ENCODE measurements at places on chromosomes 2 and 18.

GRCh38 chr2:215949991-215950404, 63.4 kb downstream of the MREG start:
- no peak for DNase-seq

- DNase-seq, result no peak
Observed at GRCh38 chr18:40056079-40056692, 1898.8 kb upstream of the PIK3C3 start.

DNA sequence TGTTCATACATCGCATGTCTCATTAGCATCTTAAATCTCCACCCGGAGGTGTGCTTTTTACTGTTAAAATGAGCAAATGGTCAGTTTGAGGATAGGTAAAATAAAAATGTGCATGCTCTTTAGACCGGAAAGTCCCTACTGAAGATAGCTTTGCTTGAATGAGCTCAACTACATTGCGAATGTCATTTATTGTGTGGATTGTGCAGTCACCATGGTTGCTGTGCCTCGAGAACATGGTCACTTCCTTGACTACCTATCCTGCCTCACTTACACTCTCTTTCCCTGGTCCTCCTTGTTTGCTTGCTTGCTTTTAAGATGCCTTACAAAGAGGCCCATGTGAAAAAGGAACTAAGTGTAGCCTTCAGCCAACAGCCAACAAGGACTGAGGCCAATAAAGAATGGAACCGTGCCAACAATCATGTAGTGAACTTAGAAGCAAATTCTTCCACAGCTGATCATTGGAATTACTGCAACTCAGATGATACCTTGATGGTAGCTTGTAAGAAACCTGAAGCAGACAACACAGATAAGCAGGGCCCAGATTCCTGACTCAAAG, 72.2 kb upstream of the BARD1 start:
- no peak for DNase-seq

GRCh38 chr18:39178166-39178565, 1612.6 kb upstream of the CELF4 start:
- no peak for DNase-seq

DNA sequence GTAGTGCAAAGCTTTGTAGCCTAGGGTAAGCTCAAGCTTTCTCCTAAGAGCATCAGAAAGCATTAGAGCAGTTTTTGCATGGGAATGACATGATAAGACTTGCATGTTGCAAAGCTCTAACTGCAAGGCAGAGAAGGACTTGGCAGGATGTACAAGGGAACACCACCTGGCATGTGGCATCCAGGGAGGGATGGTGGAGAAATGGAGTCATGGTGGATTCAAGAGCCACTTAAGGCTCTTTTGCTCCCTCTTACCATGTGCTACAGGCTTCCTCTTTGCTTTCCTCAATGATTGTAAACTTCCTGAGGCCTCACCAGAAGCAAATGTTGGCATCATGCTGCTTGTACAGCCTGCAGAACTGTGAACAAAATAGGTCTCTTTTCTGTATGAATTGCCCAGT, 266.0 kb downstream of the GLI2 start:
- no peak for DNase-seq

DNA sequence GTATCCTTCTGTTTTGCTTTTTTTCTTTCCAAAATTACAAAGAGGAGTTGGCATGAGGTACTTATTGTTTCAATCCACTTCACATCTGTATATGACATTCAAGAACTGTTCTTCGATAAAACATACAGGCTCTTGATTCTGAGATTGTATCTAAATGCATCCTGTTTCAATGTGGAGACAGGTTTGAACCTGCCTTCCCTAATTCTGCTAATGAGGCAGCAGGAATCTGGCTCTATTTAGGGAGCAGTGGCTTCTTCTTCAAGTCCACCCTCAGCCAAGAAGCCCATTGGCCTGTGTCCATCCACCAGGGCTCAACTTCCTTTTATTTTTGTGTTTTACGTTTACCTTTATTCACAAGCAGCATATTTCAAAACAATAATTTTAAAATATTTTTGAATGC, 84.8 kb upstream of the PIK3C3 start:
- DNase-seq, result no peak

- DNase-seq, result no peak
Observed at GRCh38 chr2:59957504-59957903, 596.0 kb downstream of the BCL11A start.

GRCh38 chr2:7752291-7752690, 835.1 kb downstream of the RNF144A start:
- DNase-seq, result no peak

DNA sequence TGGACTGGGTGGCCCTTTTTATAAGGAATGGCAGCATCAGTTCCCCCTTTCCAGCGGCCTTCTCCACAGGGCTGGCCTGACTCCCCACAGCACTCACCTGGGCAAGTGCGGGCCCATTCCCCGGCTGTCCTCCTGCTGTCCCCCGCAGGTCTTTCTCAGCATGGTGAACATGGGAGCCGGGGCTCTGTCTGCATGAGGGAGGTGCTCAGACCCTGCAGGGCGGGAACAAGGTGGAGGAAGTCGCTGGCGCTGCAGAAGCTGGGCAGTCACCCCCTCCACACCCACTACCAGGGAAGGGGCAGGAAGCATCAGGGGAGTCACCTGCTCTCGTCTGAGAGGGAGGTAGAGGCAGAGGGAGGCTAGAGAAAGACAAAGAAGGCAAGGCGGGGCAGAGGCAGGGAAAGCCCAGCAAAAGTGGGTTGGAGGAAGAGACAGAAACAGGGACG, 12.2 kb downstream of the HES6 start:
- DNase-seq, result no peak

DNA sequence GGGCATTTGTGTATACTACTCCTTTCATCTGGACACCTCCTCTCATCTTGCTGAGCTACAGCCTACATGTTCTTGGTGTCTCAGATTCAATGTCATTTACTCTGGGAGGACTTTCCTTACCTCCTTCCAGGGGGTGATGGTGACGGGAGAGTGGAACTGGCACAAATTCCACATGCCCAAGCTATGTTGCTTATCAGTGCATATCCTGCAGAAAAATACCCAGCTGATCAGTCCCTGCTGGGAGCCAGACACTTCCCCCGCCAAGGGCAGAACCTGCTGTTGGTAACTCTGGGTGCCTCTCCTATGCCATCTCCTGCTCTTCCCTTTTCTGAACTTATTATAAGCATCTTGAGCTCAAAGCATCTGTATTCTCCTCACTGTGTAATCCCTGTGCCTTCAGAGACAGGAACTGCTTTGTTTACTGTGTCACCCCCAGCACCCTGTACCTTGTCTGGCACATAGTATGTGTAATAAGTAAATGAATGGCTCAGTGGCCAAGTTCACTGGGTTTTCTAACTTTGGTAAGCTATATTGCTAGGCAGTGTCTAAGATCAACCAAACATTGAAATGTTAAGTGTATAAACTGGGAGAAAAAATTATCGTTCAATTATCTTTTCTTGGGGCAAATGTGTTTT, 87.7 kb upstream of the LPIN2 start:
- DNase-seq, result no peak

GRCh38 chr2:40144022-40144421, 307.9 kb downstream of the SLC8A1 start:
- no peak for DNase-seq

- DNase-seq, result no peak
Observed at GRCh38 chr18:44823782-44824181, 143.1 kb downstream of the SETBP1 start.

DNA sequence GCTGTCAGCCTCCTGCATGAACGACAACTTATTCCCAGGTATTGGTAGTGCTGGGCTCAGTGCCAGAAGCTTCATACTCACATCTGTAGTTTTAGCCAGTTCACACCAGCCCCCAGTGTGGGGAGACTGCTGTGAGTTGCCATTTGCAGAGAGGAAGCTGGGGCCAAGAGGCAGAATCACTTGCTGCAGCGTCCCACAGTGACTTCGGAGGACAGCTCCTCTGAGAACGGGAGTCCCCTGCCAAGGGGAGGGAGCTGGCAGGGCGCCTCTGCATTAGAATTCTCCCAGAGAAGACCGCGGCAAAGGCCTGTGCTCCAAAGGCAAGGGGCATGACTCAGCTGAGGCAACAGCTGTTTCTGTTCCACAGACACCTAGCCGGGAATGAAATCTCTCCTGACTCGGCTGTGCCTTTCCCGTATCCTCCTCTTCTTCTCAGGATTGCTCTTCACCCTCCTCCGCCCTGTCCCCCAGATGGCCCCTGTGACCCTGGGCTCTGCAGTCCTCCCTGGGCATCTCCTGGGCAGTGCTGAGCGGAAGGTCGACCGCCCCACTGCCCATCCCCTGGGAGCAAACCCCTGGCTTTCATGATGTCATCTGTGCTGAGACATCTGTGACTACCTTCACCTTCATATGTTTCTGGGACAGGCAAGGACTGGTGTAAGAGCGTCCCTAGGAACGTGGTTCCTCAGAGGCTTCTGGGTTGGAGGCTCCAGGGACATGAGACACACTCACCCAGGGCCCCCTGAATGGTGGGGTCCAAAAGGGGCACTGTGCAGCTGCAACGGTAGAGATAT, 18.0 kb downstream of the MAL start:
- DNase-seq, result no peak

- DNase-seq, result peak; percentile 58
Observed at GRCh38 chr2:42493468-42494354, at the start of gene KCNG3. Gene KCNG3, minus strand, starts transcription at chr2:42493982. Its CDS starts 481 bp downstream, at chr2:42493501.

DNA sequence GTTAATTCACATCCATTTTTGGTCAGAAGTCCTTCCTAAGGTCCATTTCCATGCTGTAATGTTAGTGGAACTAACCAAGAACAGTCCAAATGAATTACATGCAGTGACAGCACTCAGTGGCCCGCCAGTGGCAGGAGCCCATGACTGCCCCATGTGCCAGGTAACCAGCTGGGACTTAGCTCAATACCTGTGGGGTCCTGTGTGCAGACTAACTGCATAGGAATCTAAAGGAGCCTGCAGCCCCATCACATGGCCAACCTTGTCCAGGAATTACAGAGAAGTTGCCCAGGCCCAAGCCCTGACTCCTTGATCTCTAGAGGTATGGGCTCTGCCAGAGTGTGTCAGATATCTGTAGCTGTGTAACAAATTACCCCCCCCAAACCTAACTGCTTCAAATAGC, 35.4 kb upstream of the GPR17 start:
- DNase-seq, result no peak

- no peak for DNase-seq
Observed at GRCh38 chr2:237597196-237598145, 6.9 kb upstream of the RAB17 start.

DNA sequence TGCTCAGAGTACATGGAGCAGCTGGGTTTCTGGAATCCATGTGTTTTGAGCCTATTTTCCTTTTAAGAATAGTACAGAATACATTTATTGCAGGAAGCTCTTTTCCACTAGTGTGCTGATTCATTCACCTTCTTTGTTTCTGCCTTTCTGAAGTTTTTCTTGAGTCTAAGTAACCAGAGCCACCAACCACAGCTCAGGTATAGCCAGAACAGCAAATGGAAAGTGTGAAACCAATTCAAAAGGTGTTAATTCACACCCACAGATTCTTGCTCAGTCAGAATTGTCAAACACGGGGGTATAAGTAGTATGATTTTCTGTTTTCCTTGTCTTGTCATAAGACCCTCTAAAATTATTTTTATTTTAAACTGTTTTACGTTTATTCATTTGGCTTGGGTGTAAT, 75.9 kb upstream of the DYNAP start:
- DNase-seq, result no peak

- DNase-seq, result no peak
Observed at GRCh38 chr18:12015416-12016062, 34.2 kb downstream of the IMPA2 start.

- DNase-seq, result peak; percentile 39
Observed at GRCh38 chr2:105545730-105546627, 147.1 kb upstream of the FHL2 start.

DNA sequence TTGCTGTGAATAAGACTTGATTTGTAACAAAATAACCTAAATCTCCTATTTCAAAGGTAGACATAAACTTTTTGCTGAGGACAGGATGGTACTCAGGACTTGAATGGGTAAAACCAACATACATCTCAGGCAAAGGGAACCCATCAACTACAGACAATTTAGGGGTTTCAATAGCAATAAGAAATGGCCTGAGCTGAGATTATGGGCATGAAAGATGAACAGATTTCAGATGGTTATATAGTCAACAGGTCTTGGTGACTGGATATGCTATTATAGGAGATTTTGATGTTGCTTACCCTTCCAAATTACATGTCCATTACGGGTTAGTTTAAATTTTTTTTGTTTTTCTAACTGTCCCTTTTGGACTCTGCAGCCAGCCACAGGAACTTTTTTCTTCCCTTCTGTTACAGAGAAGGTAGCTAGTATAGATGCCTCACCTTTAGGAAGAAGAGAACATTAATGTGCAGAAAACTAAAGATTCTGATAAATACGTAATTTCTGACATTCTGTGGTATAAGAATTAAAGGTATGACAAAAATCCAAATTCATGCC, 4.6 kb downstream of the RPS27A start:
- DNase-seq, result no peak

DNA sequence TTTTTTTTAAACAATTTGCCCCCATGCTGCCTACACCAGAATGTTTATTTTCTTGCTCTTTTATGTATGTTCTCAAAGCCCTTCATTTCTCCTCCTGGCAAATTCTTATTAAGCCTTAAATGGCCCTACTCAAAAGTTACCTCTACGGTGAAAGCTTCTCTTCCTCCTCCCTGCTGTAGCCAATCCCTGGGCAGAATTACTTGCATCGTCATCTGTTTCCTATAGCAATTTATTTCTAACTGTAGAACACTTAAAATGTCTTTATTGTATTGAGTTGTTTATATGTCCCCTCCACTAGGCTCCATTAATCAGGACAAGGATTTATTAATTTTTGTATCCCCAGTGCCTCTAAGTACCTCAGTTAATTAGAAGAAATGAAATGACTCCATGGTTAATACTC, 2.5 kb upstream of the RAD51AP2 start:
- DNase-seq, result no peak

- no peak for DNase-seq
Observed at GRCh38 chr2:35852-36251, 10.5 kb downstream of the FAM110C start.

DNA sequence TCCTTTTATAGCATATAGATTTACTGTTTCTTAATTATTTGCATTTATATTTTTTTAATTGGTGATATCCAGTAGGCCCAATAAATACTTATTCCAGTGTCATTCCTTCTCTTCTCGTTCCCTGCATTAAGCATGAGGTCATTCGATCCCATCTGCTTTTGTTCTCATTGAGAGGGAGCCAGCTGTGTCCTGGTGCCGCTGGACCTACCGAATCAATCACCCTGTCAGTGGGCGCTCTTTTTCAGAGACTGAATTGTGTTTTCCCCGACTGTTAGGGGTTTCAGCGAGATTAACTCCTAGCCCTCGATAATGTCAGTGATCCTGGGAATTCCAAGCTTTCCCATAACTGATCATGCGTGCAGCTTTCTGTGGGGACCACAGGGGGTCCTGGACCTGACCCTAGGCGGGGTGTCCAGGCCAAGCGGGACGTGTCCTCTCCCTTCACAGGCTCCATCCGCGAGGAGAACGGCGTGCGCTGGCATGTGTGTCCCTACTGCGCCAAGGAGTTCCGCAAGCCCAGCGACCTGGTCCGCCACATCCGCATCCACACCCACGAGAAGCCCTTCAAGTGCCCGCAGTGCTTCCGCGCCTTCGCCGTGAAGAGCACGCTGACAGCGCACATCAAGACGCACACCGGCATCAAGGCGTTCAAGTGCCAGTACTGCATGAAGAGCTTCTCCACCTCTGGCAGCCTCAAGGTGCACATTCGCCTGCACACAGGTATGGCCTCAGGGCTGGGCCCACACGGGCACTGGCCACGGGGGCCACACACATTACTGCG, 72.4 kb downstream of the ZNF236 start:
- no peak for DNase-seq

Data from CD4-positive, alpha-beta T cell treated with Interferon gamma for 1 hour (primary cell).